ENCODE measurements at places on chromosomes 16 and 17.

DNA sequence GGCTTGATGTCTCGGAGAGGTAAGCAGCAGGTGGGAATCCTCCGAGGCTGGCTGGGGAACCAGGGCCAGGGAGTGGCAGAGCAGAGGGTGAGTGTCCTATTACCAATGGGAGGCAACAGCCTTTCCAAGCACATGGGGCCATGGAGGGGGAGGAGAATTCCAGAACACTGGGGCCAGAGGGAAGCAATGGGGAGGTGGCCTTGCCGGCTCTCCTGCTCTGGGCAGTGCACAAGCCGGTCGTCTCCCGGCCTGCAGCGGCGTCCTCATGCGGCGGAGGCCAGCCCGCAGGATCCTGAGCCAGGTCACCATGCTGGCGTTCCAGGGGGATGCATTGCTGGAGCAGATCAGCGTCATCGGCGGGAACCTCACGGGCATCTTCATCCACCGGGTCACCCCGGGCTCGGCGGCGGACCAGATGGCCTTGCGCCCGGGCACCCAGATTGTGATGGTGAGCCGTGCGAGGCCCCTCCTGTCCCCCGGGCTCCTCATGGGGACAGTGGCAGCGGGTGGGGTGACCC lies 21.9 kb downstream of the SGSH start:
- peak; percentile 81 for DNase-seq

- no peak for DNase-seq
Measured at GRCh38 chr17:56499799-56500388, 93.6 kb upstream of the NOG start.

GRCh38 chr16:88739977-88740726 lies 33.8 kb downstream of the CTU2 start:
- DNase-seq, result no peak

DNA sequence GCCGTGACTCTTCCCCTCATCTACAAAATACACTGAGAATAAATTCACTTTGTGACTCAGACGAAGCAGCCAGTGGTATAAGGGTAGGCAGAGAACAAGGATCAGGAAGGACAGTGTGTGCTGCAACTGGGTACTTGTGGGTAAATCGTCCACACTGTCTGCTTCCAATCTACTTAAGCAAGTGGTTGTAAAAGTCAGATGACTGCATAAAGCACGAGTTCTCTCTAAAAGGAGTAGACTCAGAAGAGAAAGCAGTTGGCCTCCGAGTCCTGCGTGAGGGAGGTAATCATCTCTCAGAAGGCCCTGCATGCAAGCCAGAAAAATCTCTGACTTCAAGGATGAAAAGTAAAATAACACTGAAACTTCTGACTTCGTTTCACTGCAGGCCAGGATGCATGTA lies 43.1 kb downstream of the ANKFY1 start:
- no peak for DNase-seq
